EL (cell line): ENCODE measurements at places on chromosomes 5 and 9.

DNA sequence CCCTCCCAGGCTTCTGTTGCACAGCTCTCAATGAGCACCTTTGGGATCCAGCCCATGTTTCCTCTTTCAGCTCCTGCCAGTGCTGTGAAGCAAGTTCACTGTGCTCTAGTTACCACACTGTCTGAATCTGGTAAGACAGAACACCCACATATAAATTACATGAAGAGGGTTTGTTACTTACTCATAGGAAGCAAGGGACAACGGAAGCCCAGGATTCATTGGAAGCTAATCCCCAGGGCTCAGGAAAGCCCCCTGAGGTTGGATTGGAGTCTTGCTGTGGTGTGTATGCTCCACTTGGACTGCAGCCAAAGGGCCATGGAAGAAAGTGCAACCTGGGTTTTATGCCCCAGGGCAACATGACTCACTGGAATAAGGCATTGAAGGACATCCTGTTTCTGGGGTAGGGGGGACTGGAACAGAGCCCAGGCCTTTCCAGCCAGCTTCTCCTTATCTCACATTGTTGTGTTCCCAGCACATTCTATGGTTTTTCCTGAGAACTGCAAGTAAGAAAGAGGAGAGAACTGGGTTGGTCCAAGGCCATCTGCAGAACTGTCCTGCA is 15.6 kb upstream of the CLK4 start:
- DNase-seq: peak; percentile 100

DNA sequence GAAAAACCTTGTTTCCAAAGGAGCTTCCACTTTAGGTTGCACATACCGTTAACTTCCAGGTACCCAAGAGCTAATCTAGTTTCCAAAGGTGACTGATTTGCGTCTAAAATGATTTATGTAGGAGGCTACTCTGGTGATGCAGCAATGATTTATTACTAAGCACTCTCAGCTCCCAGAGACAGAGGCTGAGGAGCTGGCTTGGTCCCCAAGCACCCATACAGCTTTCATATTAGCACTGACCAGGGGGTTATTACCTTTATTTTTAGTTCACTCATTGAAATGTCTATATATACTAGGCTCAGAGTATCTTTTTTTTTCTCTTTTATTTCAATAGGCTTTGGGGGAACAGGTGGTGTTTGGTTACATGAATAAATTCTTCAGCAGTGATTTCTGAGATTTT is 91.2 kb upstream of the EQTN start:
- DNase-seq: no peak

DNA sequence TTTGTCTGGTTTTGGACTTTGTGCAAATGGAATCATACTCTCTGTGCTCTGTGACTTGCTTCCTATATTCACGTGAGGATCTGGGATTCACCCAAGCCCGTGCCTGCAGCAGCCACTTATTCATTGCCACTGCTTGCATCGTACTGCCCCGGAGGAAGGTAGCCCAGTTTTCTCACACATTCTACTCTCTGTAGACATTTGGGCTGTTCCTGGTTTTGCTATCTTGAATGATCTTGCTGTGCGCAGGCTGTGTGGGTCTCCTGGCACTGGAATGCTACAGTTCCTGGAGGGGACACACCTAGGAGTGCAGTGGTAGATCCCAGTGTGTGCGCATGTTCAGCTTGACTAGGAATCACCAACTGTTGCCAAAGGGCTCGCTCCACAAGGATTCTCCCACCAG is 99.2 kb upstream of the BOD1 start:
- no peak for DNase-seq

DNA sequence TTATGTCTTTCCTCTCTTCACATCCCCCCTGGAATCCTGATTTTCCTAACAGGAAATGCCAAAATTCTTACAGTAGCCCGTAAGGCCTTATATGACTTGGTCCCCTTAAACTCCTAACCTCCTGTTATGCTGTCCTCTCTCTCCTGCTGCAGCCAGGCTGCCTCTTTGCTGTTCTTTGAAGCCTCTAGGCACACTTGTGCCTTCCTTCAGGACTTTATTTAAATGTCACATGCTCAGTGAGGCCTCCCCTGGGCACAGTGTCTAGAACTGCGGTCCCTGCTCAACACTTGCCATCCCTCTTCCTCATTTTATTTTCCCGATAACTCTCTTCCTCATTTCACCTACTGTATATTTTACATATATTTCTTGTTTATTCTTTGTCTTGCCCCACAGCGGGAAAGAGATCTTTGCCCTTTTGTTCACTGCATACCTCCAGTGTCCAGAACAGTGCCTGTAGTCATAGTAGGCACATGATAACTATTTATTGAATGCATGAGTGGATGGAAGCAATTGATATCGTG is 5.5 kb upstream of the SHB start:
- peak; percentile 78 for DNase-seq

DNA sequence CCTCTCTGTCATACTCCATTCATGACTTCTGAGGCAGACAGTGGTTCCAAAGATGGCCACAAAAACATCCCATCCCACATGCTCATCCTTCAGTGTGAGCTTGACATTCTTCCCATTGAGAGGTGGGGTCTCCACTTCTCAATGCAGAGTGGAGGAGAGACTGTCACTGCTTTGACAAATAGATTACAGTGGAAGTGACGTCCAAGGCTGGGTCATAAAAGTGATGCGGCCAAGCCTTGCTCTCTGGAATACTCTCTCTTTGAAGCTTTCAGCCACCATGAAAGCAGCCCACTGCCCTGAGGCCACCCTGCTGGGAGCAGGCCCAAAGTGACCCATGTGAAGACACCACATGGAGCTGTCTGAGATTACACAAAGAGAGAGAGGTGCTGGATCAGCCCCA is 59.0 kb upstream of the DNAH5 start:
- no peak for DNase-seq

DNA sequence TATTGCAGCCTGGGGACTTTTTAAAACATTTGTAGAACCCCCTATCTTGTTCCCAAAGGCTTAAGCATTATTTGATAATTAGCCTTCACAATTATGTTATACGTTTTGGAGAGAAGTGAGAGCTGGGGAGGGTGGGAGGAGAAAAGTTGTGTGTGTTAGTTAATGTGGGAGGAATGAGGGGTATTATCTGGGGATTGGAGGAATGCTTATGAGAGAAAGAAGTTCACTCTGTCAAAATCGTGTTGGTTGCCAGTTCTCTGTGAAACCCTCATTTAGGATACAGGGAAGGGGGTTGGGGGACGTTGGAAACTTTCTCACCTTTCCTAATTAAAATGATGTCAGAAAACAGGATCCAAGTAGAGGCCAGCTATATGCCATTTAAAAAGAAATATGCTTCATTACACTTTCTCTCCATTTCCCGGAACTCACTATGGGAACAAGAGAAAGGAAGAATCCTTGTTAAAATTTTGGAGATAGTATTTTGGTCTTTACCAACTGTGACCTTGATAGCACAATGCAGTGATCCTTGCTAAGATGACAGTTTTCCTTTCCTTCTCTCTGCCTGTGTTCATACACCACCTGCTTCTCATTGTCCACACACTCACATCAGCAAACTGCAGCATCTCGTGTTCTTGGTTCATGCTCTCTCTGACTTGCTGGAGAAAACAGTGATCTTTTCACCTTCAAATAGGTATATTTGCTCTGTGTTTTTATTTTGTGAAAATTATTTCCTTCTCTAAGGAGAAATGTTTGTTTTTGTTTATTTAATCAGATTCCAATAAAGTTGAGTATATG is 336.7 kb upstream of the CLINT1 start:
- DNase-seq: no peak

- no peak for DNase-seq
These were observed 88.8 kb downstream of the SETX start for GRCh38 chr9:132266017-132266416.

DNA sequence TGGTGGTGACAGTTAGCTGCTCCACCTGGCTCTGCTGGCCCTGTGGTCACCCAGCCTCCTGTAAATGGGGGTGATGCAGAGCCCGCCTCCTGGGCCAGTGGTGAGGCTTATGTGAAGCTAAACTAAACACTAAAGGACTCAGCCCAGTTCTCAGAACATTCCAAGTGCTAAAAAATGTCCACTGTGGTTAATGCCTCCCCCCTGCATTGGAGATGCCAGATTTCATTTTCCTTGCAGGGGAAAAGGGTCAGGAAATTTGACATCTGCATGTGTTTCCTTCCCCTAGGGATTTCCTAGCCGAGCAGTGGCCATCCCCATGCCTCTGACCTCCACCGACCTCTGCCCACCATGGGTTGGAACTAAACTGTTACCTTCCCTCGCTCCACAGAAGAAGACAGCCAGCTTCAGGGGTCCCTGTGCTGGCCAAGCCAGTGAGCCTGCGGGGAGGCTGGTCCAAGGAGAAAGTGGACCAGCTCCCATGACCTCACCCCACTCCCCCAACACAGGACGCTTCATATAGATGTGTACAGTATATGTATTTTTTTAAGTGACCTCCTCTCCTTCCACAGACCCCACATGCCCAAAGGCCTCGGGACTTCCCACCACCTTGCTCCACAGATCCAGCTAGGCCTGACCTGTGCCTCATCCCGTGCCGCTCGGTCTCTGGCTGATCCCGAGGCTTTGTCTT is 13.0 kb downstream of the CD74 start:
- DNase-seq: peak; percentile 39

DNA sequence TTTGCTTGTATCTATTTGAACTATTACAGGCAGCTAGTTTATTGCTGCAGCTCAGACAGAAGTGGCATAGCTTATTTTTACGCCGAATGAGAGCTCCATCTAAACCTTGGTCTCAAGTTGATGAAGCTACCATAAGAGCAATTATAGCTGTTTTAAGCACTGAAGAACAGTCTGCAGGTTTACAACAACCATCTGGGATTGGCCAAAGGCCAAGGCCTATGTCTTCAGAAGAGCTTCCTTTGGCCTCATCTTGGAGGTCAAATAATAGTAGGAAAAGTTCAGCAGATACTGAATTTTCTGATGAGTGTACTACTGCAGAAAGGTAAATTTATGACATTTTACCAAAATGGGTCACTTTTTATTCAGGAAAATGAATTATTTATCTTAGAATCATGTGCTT is 67.9 kb downstream of the YTHDC2 start:
- DNase-seq: no peak

GRCh38 chr9:25415718-25416117 is 262.5 kb downstream of the TUSC1 start:
- DNase-seq: no peak

GRCh38 chr9:122464633-122465567 is 12.8 kb downstream of the OR1J1 start:
- DNase-seq: peak; percentile 89

GRCh38 chr9:81513059-81513458 is 176.3 kb downstream of the TLE1 start:
- DNase-seq: no peak

DNA sequence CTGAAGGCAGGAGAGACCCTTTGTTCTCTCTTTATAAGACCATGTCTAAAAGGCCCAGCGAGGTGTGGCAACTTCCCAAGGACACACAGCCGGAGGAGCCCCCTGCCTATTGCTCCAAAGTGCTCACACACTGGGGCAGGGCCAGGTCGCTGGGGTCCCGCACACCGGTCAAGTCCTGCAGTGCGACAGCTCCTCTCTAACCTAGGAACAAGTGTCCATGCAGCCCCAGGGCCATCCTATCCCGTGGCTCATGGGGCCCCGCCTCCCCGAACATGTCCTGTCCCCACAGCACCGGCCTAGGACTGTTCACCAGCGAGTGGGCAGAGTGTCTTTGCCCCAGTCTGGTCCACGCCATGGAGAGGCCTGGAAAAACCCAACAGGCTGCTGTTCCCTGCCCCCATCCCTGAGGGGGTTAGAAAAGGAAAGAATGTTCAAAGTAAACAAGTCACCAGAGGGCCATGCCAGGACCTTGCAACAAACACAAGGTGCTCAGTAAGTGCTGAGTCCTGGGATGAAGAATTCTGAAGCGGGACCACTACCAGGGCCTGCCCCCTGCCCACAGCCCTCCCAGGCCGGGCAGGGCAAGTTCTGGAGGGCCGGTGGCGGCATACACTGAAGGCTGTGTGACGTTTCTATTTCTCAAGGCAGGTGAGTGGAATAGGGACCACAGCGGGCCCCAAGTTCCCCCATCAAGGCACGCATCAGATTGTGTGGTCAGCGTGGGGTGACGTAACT is 938 bp downstream of the NINJ1 start:
- peak; percentile 58 for DNase-seq

DNA sequence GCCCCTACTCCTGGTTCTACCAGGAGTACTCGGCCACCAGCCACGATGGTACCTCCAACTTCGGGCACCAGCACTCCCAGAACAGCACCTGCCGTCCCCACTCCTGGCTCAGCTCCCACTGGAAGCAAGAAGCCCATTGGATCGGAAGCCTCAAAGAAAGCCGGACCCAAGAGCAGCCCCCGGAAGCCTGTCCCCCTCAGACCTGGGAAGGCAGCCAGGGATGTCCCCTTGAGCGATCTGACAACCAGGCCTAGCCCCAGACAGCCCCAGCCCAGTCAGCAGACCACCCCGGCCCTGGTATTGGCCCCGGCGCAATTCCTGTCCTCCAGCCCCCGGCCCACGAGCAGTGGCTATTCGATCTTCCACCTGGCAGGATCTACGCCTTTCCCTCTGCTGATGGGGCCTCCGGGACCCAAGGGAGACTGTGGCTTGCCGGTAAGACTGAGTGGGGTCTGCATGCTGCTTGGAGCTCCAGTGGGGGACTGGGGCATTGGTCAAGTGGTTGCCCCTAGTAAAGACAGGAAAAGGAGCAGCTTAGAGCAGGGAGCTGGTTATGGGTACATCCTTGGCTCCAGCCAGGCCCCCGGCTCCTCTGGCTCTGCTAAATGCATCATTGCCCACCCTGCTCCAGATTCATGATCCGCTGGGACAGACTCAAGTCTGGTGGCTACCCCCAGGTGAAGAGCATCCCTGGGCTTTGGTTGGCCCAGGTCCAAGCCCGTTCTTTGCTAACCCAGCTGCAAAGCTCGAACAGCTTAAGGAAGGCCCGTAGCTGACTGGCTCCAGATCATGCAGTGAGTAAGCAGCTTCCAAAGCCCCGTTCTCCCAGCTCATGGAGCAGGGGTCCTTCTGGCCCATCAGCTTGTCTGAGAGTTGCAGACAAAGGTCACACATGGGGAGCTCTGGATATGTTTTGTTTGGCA is 14.0 kb downstream of the COL27A1 start:
- peak; percentile 82 for DNase-seq

DNA sequence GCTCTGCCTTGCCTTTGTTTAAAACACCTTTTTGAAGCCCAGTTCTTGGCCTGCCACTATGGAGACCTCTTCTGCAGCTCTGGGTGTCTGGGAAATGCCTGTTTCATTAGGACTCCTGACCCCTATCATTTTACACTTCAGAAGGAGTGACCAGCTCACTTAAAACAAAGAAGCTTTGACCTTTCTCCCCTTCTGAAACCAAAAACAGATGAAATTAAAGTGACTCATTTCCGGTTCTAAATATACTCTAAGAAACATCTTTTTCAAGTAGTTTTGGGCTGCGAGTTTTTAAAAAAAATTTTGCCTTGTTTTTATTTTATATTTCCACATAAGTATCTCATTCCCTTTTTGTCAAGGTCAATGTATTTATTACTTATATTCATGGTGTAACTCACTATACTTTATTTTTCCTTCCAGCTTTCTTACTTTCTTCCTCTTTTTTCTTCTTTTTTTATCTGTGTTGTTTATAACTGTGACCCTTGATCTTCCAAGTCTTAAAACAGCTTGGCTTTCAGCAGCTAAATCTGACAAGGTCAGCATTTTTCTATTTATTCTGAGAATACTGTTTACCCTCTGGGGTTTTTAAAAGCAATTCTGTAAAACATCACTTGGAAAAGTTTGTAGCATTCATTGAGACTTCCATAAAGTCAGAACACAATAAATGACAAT is 672.9 kb downstream of the NR2F1-AS1 start:
- peak; percentile 76 for DNase-seq
